ENCODE measurements at places on chromosomes 7 and 10.

DNA sequence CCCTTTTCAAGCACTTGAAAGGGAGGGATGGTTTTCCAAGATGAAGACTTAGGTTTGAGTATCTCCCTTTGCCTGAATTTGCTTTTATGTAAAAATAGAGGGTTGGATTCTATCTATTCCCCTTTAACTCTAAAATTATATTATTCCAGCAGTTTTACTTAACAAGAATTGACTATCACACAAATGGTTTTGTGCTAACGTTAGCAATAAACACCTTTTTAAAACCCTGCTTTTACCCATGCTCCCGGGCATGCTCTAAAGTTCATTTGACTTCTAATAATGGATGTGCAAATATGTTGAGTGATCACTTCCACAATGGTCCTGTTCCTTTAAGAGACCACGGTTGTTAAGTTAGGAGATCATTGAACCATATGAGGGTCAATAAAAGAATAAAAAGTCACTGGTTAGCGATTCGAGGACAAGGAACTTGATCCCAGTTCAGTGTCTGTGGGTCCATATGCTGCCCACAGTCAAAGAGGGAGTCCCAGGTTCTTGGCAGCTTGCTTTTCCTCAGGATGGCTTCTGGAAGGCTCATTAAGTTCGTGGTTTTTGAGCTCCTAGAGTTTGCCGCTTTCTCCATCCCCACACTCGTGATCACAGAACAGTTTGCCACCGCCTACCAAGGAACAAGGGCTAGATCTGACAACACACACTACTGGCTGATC is at the start of gene TMEM236:
Gene TMEM236 (plus strand): TSS at position 421 of the 665 bp plus-strand sequence. CDS start 95 bp downstream, at position 516.
- DNase-seq, result no peak

GRCh38 chr7:141483044-141483443 is 68.2 kb upstream of the AGK start:
- peak; percentile 14 for DNase-seq

- DNase-seq, result no peak
These were observed 43.6 kb downstream of the GUSB start for GRCh38 chr7:65938336-65938895.

GRCh38 chr7:134825666-134826065 is 46.2 kb downstream of the CALD1 start:
- DNase-seq, result no peak

DNA sequence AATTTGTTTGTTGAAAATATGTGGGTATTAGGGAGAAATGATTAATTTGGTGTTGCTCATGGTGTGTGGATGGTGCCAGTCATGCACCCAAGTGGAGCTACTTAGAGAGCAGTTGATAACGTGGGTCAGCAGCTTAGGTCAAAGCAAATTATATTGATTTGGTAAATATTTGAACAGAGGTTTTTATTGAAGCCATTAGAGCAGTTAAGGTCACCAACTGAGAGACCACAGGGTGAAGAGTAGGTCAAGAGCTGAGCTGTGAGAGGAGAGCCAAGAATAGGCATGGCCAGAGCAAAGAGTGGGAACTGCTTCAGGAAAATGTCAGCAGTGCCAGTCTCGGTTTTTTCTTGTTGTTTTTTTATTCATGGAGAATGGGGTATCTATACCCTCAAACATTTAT is 97.9 kb downstream of the TMEM168 start:
- no peak for DNase-seq

DNA sequence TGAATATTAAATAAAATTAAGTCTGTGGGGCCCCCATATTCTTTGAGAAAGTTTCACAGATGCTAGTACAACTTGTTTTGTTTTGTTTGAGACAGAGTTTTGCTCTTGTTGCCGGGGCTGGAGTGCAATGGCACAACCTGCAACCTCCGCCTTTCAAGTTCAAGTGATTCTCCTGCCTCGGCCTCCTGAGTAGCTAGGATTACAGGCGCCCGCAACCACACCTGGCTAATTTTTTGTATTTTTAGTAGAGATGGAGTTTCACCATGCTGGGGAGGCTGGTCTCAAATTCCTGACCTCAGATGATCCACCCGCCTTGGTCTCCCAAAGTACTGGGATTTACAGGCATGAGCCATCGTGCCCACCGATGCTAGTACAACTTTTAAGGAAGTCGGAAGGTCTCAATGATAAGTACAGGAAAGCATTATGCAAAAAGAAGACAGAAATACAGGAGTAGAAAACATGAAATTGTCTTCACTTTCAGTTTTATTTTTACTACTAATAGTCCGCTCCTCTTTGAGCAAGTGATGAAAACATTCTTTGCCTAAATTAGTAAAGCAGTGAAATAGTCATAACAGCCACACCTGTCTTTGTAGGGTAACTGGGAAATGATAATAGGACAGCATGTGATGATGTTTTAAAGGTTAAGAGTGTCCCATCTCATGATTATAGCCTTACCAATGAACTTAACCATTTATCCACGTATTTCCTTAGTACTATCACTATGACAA is 147.5 kb downstream of the SEMA3D start:
- no peak for DNase-seq

DNA sequence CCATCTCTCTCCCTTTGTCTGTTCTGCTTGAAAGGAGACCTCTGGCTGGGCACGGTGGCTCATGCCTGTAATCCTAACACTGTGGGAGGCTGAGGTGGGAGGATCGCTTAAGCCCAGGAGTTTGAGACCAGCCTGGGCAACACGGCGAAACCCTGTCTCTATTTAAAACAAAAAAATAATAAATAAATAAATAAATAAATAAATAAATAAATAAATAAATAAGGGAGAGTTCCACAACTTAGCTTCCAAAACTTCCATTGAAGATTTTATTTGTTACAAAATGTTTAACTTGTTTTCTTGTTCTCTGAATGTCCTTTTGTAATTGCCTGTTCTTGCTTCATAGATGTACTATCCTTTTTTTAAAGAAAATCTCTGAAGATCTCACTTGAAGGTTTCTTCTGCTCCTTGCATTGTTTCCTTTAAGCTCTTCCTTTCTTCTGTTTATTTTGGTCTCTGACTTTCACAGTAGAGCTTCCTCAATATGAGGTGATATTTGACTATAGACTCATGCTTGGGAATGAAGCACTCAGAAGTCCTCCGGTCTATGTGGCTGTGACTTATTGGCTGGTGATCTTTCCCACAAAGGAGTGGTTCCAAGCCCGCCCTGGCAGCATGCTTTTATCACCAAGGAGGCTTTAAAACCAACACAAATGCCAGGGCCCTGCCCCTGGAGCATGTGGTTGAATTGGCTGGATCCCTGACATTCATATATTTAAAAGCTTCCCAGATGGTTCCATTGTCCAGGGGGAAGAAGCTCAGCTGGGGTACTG is 18.1 kb upstream of the NPTX2 start:
- DNase-seq, result no peak

GRCh38 chr10:15365692-15366091 is 5.4 kb downstream of the FAM171A1 start:
- DNase-seq, result no peak

- no peak for DNase-seq
These were observed 25.1 kb downstream of the SLC25A40 start for GRCh38 chr7:87850836-87851593.

DNA sequence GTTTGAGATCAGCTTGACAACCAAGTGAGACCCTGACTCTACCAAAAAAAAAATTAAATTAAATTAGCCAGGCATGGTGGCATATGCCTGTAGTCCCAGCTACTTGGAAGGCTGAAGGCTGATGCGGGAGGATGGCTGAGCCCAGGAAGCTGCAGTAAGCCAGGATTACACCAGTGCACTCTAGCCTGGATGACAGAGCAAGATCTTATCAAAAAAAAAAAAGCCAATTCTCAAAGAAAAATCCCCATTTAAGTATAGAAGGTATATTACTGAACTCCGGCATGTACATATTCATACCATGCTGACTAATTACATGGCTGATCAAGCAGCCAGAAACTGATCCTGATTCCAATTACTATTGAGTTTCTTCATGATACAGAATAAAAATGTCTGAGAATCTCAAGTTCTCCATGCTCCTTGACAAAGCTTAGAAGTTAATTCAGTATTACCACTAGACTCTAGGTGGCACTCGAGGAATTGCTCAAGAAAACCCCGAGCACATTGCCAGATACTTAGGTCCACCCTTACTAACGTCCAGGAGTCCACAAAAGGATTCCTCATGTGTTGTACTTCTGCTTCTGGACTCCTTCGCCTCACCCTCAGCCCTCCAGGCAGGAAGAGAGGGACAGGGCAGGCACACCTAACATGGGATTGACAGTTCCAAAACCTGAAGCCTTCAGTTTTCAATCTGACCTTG is 148.9 kb downstream of the PARD3 start:
- DNase-seq, result no peak

- DNase-seq, result no peak
These were observed 57.1 kb upstream of the IL6 start for GRCh38 chr7:22669692-22670421.

DNA sequence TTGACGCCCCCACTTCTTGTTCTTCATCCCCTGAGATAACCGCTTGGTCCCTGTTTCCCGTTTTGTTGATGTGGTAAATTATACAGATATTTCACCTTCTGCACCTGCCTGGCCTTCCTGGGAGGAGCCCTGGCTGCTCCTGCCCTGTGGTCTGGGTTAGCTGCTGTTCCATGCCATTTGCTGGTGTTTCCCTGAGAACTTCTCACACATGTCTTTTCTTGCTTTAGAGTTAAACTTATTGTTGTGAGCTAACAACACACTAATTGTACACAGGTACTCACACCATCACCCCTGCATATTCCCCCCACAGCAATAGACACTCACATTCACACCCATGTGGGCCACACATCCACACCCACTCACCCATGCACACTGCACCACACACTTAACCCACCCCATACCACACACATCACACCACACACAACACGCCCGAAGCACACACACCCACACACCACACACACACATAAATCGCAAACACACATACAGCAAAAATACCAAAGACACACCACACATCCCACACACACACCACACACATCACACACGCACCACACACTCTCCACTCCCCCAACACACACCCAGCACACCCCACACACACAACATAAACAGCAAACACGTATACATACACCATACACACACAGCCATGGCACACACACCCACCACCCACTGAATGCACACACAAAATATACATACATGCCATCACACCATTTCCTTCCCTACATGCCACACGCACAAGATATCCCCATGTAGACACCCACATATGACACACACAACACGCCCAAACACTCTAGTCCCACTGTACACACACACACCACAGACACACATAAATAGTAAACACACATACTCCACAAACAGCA is 19.4 kb upstream of the ANTXRL start:
- no peak for DNase-seq

GRCh38 chr10:17872191-17873091 is 63.3 kb downstream of the MRC1 start:
- no peak for DNase-seq

GRCh38 chr7:17934612-17935240 is 5.6 kb downstream of the SNX13 start:
- DNase-seq, result no peak

GRCh38 chr10:101557541-101557940 is 30.5 kb downstream of the POLL start:
- DNase-seq, result no peak

DNA sequence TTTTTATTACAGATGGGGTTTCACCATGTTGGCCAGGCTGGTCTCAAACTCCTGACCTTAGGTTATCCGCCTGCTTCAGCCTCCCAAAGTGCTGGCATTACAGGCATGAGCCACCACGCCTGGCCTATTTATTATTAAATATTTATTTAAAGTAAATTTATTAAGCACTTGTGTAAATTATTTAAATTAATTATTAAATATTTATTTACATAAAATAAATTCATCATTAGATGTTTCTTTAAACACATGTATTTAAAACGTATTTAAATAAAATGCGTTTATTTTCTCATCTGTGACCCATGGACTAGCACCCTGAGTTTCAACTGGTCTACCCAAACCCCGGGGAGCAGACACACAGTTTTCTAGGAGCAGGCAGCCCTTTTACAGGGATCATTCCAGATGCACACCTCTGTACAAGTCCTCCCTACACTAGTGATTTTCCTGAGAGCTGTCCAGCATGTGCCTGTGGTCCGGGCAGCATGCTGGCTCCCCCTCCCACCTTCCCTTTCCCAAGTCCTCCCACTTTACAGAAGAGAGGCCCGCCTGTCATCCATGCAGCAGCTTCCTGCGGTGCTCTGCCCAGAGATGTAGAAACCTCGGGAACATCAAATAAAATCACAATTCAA is 89.2 kb upstream of the ATP6V0A4 start:
- no peak for DNase-seq

GRCh38 chr7:56046721-56047445 is 4.4 kb downstream of the PSPH start:
- DNase-seq, result no peak

- DNase-seq, result no peak
These were observed 303.3 kb downstream of the DNAJB6 start for GRCh38 chr7:157640144-157640543.

- DNase-seq, result no peak
These were observed 105.4 kb upstream of the BTBD16 start for GRCh38 chr10:122165484-122166276.

- peak; percentile 65 for DNase-seq
These were observed 24.4 kb upstream of the PPIF start for GRCh38 chr10:79322616-79323543.

DNA sequence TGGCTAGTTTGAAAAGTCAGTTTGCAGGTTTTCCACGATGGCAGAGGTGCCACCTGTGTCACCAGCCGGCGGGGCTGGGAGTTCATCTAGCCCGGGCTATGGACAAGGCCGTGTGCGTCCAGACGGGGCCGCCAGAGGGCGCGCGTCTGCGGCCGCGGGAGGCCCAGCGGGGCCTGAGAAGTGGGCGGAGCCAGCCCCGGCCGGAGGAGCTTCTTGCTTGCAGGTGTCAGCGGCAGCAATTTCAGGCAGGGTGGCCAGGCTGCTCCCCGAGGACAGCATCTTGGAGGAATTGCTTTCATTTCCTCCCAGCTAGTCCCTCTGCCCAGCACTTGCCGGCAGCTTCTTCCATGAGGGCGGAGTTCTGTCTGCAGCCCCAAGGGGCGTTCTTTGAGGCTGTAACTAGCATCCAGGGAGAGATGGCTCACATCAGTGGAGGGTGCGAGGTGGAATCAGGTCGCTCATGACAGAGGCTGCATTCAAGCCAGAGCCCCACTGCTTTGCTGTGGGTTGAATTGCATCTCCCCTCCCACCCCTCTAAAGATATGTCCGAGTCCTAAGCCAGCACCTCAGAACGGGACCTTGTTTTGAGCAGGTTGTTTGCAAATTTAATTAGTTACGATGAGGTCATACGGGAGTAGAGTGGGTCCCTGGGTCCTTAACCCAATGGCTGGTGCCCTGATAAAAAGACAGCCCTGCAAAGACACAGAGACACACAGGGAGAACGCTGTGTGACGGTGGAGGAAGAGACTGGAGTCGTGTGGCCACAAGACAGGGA is 85.9 kb upstream of the MKI67 start:
- peak; percentile 85 for DNase-seq

DNA sequence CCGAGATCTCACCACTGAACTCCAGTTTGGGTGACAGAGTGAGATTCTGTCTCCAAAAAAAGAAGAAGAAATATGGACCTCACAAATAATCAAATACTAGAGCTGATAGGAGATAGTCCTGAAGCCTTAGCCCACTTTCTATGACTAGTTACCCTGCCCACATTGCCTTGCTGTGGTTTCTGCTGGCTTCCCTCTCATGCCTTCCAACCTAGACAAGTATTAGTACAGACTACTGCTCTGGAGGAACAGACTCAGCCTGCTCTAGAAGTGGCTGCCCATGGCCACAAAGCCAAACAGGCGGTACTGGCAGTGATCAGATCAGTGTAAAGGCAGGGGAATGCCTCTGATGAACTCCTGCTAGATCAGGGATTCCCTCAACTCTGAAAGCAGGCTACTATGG is 89.7 kb upstream of the PRKAR2B start:
- DNase-seq, result no peak

GRCh38 chr10:14653271-14654161 is 121.2 kb downstream of the FAM107B start:
- DNase-seq, result no peak

All from T-helper 1 cell (primary cell).